ENCODE measurements at places on chromosomes 5 and 9. TPM values are rescaled to one million over a fixed set of nuclear protein-coding genes. Genes with fewer than 3 reads are reported as not detected.

DNA sequence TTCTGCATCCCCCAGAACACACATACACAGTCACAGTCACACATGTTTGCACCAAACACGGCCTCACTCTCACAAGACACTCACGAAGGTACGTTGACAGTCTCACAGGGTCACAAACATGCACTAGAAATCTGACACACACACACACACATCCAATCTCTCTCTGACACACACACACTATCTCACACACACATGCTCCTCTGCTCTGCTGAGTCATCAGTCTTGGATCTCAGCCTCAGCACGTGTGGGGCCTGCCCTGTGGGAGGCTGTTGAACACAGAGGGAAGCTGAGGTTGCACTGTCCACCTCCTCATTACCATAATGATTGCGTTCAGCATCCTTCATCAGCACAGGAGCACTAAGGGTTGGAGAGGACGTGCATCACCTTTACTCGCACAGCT lies 188.8 kb downstream of the MTRR start:
- H3K27me3 ChIP-seq: no peaks in the 10 kb centered on the region
- no peak for DNase-seq
- no peaks in the 10 kb centered on the region for H3K36me3 ChIP-seq
- H3K4me3 ChIP-seq: no peak overlapping the region
- H3K27ac ChIP-seq: no peak overlapping the region

GRCh38 chr9:8268216-8268878 lies 468.8 kb upstream of the DMAC1 start:
- H3K27me3 ChIP-seq: no peaks in the 10 kb centered on the region
- H3K36me3 ChIP-seq: no peaks in the 10 kb centered on the region
- DNase-seq: no peak
- no peak overlapping the region for H3K27ac ChIP-seq
- no peaks in the 10 kb centered on the region for H3K4me1 ChIP-seq

GRCh38 chr5:99032234-99033013 lies 103.6 kb upstream of the CHD1 start:
- H3K27me3 ChIP-seq: no peaks in the 10 kb centered on the region
- H3K4me3 ChIP-seq: no peak overlapping the region
- H3K4me1 ChIP-seq: peaks cover 5% of the 10 kb centered on the region
- DNase-seq: peak; percentile 51
- no peaks in the 10 kb centered on the region for H3K36me3 ChIP-seq

The TMEM232 gene
- 5.1 TPM for total RNA-seq

The CDH12 gene
- 0.14 TPM for total RNA-seq

- H3K27ac ChIP-seq: no peak overlapping the region
- H3K27me3 ChIP-seq: no peaks in the 10 kb centered on the region
- no peaks in the 10 kb centered on the region for H3K36me3 ChIP-seq
- DNase-seq: no peak
- no peak overlapping the region for H3K4me3 ChIP-seq
Observed at GRCh38 chr5:145068721-145069120, 766.4 kb downstream of the PRELID2 start.

- H3K27me3 ChIP-seq: no peaks in the 10 kb centered on the region
- H3K36me3 ChIP-seq: no peaks in the 10 kb centered on the region
Observed at GRCh38 chr9:129414377-129414992, 206.4 kb downstream of the C9orf50 start.

- H3K36me3 ChIP-seq: no peaks in the 10 kb centered on the region
- H3K27ac ChIP-seq: no peak overlapping the region
- no peaks in the 10 kb centered on the region for H3K27me3 ChIP-seq
- no peak for DNase-seq
- H3K4me3 ChIP-seq: no peak overlapping the region
Observed at GRCh38 chr9:133058071-133058470, 3.7 kb upstream of the CEL start.

DNA sequence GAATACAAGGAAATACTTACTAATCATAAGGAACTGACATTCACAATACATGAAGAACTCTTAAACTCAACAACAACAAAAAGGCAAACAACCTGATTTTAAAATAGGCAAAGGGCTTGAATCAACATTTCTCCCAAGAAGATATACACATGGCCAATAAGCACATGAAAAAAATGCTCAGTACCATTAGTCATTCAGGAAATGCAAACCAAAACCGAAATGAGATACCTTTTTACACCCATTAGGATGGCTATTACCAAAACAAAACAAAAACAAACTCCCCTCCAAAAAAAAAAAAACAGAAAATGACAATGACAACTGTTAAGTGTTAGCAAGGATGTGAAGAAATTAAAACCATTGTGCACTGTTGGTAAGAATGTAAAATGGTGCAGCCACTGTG lies 104.1 kb upstream of the ZNF462 start:
- H3K27me3 ChIP-seq: no peaks in the 10 kb centered on the region
- H3K27ac ChIP-seq: no peak overlapping the region
- H3K36me3 ChIP-seq: no peaks in the 10 kb centered on the region
- no peaks in the 10 kb centered on the region for H3K4me1 ChIP-seq
- DNase-seq: no peak

The GFRA3 gene
- 1.9 TPM for total RNA-seq

- no peaks in the 10 kb centered on the region for H3K27me3 ChIP-seq
- no peaks in the 10 kb centered on the region for H3K4me1 ChIP-seq
- H3K27ac ChIP-seq: no peak overlapping the region
- H3K4me3 ChIP-seq: no peak overlapping the region
Observed at GRCh38 chr5:122093415-122094180, 15.5 kb upstream of the LOX start.

The CYLC2 gene
- not detected for total RNA-seq

GRCh38 chr5:106766916-106767315 lies 903.8 kb downstream of the EFNA5 start:
- H3K4me1 ChIP-seq: no peaks in the 10 kb centered on the region
- H3K27ac ChIP-seq: no peak overlapping the region
- no peaks in the 10 kb centered on the region for H3K27me3 ChIP-seq
- H3K4me3 ChIP-seq: no peak overlapping the region
- DNase-seq: no peak

The SLC28A3 gene
- total RNA-seq: 0.23 TPM

DNA sequence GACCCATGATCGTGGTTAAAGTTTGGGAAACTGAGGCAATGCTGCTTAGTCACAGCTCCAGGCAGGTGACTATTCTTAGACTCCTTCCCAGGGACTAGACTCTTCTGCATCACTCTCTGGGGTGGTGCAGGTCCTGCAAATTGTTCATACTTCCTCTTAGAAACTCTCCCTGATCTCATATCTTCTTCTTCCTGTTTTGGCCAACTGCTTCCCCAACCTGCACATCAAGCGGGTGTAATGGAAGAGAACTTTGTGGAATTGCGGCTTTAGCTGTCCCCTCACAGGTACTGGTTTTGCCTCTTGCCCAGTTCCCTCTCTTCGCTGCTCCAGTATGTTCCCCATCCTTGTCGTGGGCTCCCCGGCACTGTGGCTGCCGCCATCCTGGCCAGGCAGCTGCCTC lies 111.5 kb upstream of the CTSL start:
- H3K36me3 ChIP-seq: no peaks in the 10 kb centered on the region
- H3K4me3 ChIP-seq: no peak overlapping the region
- H3K27me3 ChIP-seq: no peaks in the 10 kb centered on the region
- no peak for DNase-seq
- H3K27ac ChIP-seq: no peak overlapping the region

DNA sequence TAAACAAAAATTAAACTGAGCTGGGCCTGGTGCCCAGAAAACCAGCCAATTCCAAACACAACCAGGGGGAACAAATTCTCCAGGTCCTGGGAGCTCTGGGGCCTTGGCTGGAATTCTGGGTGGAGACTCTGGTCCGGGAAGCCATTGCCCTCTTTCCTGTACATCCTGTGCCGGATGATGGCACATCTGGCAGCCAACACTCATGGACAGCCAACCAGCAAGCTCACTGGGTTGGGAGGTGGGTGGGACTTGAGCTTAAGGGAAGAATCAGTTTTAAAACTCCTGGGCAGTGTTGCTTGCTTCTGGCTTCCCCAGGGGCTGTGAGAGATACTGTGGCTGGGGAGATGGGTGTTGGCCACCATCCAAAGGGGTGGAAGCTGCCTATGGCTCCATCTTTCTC lies 56.1 kb downstream of the PCDH1 start:
- H3K27ac ChIP-seq: no peak overlapping the region
- no peak overlapping the region for H3K4me3 ChIP-seq
- H3K27me3 ChIP-seq: no peaks in the 10 kb centered on the region
- peaks cover 4% of the 10 kb centered on the region for H3K4me1 ChIP-seq

All from prostate gland (tissue), 2 donors.